ENCODE measurements at places on chromosomes 11 and 22.

- no peak for DNase-seq
These were observed 19.1 kb downstream of the RPUSD4 start for GRCh38 chr11:126192361-126192760.

DNA sequence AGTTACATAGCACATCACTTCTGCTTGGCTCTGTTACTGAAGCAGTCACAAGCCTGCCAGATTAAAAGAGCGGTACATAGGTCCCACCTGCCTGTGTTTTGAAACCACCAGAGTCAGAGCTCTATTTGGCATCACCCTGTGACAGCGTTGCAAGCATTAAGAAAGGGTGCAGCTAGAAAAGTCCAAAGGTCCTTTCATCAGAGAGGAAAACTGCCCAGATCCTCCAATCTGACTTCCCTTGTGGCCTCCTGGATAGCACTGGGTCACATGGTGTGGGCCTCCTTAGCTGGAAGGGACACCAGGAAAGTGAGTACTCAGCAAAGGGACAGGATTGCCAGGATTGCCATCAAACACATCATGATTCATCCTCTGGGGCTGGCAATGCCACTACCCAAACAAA lies 22.9 kb downstream of the STX3 start:
- no peak for DNase-seq

GRCh38 chr11:46976182-46976854 lies 39.8 kb downstream of the CSTPP1 start:
- peak; percentile 19 for DNase-seq

DNA sequence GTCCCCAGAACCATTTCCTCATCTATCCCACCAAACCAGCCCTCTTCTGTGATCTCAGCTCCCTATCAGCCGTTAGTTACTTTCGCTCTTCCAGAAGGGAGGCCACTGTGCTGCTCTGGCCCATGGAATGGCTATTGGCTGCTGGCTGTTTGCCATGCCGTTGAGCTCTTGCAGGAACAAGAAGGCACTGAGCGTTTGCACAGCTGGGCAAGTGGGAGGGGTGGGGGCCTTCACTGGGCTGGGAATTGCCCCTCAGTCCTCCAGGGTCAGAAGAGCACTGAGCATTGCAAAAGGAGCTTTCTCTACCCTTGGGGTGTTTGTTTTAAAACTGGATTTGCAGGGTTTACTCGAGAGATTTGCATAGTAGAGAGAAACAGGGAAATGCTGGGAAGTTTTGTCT lies 129.0 kb upstream of the PARVA start:
- no peak for DNase-seq
